ENCODE measurements at places on chromosomes 1 and 21.

- DNase-seq: peak; percentile 34
Observed at GRCh38 chr21:34351786-34352241, 12.0 kb upstream of the KCNE2 start.

GRCh38 chr1:167515893-167516321, 2.4 kb downstream of the CD247 start:
- DNase-seq: no peak

- DNase-seq: no peak
Observed at GRCh38 chr1:222697826-222698225, 14.5 kb downstream of the AIDA start.

GRCh38 chr1:91783423-91784170, 102.4 kb downstream of the TGFBR3 start:
- no peak for DNase-seq

DNA sequence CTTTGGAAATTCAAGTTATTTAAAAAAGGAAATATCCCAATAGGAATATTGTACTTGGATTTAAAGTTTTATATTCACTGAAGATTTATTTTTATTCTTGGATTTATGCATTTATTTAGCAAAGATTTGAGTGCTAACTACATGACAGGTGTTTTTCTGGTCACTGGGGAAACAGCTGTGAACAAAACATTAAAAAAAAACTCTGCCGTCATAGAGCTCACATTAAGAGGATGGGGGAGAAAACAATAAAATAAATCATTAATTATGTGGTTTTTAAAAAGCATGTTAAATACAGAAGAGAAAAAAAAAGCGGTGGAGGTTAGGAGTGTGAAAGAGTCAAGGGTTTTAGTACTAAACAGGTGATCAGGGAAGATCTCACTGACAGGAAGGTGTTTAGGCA, 149.9 kb downstream of the GALNT2 start:
- DNase-seq: no peak

GRCh38 chr21:14895792-14896191, 169.0 kb downstream of the NRIP1 start:
- DNase-seq: no peak

- no peak for DNase-seq
Observed at GRCh38 chr1:93631626-93632365, 49.8 kb downstream of the BCAR3 start.

DNA sequence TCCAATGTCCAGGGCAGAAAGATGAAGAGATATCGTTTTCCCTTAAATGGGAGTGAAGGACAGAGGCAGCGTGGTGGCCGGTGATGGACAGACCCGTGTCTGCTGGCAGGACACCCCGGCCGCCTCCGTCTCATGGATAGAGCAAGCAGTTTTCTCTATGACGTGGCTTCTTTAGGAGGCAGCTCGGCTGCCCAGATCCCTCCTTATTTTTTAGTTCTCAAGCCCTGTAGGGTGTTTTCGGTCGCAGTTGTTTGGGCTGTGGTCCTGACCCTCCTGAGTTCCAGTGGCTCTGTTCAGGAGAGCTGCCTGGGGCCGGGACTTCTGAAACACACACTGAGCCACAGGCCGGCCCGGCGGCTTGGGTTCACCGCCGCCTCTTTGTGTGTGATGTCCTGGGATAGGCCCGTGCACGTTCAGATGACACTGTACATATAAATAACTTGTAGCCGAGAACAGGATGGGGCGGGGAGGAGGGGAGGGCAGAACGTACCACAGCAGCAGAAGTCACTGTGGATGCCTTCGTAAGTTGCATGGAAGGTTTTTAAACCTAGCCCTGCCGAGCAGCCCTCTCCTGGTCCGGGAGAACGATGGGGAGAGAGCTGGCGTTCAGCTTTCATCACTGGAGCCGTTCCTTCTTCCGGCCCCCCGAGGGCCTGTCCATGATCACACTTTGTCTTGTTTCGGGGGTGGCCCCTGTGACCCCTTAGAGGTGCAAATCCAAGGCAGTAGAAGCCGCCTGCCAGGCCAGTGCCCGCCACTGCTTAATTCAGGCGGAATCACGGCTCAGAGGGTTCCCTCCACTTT, 65.2 kb downstream of the SIK1 start:
- DNase-seq: no peak

DNA sequence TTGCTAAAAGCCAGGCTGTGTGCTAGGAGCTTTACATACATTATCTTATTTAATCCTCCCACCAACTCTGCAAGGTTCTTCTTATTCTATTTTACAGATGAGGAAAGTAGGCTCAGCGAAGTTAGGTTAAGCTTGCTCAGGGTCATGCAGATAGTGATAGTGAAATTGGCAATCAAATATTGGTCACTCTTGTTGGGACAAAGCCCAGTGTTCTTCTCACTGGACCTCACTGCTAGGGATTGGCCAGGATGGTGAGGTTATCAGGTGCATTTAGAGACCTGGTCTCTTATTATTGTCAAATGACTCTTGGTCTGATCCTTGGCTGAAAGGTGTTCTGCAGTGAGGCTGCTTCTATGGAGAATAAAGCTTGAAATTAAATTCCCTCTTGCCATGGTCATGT, 145.1 kb downstream of the CNIH3 start:
- DNase-seq: no peak

GRCh38 chr21:38905752-38906151, 100.0 kb downstream of the ETS2 start:
- DNase-seq: no peak

GRCh38 chr1:50218344-50219120, 109.8 kb downstream of the ELAVL4 start:
- no peak for DNase-seq

GRCh38 chr1:43836267-43836951, 97.2 kb upstream of the ARTN start:
- peak; percentile 95 for DNase-seq

- no peak for DNase-seq
Observed at GRCh38 chr21:25300632-25301031, 306.6 kb downstream of the MRPL39 start.

GRCh38 chr1:15957221-15958095, 18.4 kb downstream of the ZBTB17 start:
- DNase-seq: no peak

GRCh38 chr1:94951509-94952208, 24.7 kb upstream of the CNN3 start:
- DNase-seq: no peak

- DNase-seq: no peak
Observed at GRCh38 chr21:44566403-44566802, 7.1 kb upstream of the KRTAP10-4 start.

DNA sequence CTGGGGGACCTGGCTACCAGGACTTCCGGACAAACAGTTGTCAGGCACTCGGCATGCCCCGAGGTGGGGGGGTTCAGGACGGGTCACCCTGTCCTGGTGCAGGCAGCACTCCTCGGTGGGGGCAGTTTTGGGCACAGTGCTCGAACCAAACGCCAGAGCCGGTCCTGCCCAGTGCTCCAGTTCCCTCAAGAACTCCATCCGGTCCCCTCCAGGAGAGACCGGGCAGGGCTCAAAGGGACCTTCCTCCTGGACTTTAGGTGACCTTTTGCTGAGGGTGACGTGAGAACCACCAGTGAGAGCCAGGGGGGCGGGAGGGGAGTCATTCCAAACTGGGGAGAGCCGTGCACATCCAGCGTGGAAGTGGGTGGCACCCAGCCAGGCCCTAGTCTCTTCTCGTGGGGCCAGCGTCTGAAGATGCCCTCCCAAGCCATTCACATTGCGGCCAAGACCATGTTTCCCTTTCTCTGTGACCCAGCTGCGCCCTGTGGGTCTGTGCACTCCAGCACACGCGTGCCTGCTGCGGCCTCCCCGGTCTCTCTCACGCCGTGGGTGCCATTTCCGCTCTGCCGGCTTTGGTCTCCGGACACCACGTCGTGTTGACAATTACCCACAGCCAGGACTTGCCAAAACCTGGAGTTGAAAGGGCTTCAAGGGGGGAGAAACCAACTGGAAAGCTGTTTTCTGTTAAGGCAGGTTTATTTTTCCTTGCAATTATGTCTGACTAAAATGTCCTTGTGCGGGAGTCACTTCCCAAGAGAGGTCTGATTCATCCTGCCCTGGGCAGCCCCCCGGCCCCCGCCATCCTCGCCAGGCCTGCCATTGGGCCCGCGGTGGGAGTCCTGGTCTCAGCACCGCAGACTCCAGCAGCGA, 178.8 kb upstream of the ARHGEF16 start:
- no peak for DNase-seq

GRCh38 chr1:106907795-106908194, 148.7 kb upstream of the PRMT6 start:
- no peak for DNase-seq

DNA sequence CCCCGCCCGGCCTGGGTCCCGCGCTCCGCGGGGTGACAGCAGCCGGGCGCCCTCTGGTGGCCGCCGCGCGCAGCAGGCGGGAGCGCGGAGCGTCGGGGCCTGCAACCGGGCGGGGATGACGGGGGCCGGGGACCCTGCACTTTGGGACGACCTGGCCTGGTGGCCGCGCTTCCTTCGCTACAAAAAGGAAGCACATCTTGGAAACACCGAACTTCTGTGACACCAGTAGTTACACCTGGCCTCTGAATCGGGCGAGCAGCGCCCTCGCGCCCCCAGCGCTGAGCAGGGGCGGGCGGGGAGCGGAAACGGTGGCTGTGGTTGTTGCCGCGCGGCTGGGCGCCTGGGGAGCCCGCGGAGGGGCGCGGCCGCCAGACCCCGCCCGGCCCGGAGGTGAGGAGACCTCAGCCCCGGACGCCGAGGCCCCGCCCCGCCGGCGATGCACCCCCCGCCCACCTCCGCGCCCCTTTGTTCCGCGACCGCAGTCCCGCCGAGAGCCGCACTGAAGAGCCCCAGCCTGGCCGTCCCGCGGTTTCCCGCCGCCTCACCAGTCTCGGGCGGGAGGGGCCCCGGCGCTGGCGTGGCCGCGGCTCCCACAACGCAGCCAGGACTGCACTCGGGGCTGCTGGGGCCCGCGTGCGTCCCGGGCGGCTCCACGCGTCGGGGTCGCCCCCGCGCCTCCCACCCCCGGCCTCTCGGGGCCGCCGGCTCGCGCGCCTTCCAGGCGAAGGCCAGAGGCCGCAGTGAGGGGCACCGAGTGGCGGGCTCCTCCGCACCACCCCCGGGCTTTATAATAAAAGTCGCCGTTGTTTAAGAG, 59.3 kb downstream of the H3-3A start:
- DNase-seq: peak; percentile 41

DNA sequence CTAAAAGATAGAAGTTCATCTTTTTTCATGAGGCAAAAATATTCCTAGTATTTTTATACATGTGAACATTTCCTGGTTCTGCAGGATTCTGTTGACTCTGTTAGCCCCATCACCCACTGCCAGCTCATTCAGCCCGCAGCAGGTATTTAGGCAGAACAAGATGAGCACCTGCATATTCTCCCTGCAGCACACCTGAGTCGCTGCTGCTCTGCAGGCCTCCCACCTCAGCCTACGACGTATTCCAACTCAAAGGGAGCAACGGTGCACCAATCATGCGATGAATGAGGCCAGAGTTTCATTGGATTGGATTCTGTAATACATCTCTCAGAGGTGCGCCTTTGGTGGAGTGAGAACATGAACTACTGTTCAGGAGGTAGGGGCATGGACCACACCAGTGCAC, 87.6 kb downstream of the CNIH3 start:
- no peak for DNase-seq

DNA sequence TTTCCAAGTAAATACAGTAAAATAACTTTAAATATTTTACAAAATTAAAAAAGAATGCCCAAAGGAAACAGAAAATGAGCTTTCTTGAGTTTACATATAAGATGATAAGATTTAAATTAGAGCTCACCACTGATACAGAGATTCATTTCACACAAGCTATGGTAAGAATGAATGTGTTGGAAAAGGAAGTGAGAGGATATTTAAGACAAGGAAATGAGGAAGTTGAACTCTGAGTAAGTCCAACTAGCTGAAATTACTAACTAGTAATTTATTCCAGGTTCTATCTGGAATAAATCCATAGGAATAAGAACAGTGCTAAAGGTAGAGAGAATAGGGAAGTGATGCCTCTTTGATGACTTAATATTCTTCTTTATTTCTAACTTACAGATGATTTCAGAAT, 42.4 kb downstream of the FNBP1L start:
- no peak for DNase-seq

DNA sequence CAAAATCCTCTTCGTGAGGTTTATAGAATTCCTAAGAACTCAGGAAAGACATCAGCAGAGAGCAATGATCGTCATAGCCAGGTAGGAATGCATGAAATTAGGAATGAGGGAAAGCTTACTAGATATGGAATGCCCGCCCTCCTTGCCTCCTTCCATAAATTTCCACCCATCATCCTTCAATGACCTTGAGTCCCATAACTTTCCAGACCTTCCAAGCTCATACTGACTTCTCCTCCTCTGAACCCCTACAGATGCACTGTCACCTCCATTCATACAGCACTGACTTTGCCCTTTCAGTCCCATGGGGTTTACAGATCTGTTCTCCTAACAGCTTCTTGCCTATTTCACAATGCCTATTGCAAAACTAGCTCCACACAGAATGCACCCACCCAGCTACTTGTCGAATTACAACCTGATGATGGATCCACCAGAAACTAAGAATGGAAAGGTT, 23.8 kb upstream of the PPP1R15B start:
- DNase-seq: no peak

GRCh38 chr1:238826891-238827290, 559.5 kb upstream of the CHRM3 start:
- no peak for DNase-seq

DNA sequence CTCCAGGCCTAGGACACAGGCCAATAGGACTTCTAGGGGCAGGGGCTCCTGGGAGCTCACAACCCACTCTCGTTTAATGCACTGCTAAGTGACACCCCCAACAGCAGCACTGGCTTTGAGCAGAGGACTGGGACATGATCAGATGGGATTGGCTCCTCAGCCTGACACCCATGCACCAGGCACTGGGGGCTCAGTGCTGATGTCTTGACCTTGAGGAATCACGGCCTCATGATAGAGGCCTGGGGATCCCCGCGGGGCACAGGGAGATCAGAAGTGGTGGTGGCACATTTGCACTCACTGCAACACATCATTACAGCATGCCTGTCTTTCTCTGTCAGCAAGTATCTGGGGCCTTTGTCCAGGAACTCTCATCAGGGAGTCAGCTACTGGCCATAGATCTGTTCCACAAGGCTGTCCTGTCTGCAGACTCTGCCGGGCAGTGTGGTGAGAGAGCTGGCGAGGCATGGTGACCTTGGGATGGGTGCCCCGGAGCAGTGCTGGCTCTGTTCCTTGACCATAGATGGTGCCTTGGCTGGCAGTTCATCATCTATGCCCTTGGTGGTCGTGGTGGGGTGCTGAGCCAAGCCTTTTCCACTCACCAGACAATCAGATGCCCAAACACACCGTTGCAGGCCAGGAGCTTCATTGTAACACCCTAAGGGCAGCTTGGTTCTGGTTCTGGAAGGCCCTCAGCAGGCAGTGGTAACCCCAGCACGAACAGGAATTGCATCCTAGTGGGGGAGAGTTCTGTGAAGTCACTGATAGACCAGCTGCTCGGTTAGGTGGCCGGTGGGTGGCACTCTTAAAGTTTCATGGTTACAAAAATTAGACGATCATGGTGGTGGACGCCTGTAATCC, 22.2 kb upstream of the PARP1 start:
- no peak for DNase-seq

DNA sequence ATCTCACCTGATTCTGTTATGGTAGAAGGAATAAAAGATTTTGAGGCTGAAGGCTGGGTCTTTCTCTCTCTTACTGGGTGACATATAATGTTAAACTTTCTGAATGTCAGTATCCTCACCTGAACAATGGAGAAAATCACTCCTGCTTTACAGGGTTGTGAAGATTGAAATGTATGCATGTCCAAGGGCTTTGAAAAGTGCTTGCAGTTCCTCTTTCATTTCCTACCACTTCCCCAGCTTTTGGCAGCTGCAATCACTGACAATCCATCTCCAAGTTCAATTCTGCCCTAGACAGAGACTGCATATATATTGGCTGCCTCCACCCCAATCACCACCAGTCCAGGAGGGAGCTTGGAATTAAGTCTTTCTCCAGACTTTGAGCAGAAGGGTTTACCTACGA, 39.8 kb downstream of the FAM78B start:
- DNase-seq: no peak
